Activated CD8-positive, alpha-beta memory T cell treated with anti-CD3 and anti-CD28 coated beads for 1 hour (primary cell): ENCODE measurements at places on chromosomes 12 and 14.

GRCh38 chr12:67662910-67663538 lies 14.5 kb downstream of the DYRK2 start:
- no peak for DNase-seq

- DNase-seq: no peak
Measured at GRCh38 chr14:64990939-64991338, 4.2 kb downstream of the FNTB start.

GRCh38 chr14:23444314-23444713 lies 8.9 kb upstream of the MYH7 start:
- DNase-seq: no peak

DNA sequence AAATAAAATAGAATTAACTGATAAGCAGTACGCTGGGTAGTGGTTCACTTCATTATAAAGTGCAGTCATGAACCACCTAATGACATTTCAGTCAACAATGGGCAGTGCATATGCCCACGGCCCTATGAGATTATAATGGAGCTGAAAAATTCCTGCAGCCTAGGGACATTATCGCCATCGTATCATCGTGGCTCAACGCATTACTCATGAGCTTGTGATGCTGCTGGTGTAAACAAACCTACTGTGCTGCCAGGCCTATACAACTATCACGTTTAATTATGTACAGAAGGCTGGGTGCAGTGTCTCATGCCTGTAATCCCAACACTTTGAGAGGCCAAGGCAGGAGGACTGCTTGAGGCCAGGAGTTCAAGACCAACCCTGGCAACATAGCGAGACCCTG lies 62.3 kb upstream of the TMEM263 start:
- no peak for DNase-seq

- DNase-seq: no peak
Measured at GRCh38 chr14:105929327-105930081, 403.1 kb downstream of the TMEM121 start.

- no peak for DNase-seq
Measured at GRCh38 chr14:72254937-72255472, 322.8 kb downstream of the RGS6 start.

DNA sequence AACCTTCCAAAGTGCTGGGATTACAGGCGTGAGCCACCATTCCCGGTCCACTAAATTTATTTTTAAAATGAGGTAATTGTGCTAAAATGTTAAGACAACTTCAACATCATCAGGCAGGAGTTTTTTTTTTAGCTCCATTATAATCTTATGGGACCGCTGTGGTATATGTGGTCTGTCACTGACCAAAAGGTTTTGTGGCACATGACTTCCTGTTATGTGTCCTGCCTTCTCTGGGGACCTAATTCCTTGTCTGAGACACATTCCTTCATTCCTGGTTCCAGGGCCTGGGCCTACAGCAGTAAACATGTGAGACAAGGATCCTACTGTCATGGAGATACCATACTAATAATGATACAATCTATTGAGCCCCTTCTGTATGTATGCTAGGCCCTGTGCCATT lies 4.9 kb downstream of the TEX52 start:
- DNase-seq: no peak

DNA sequence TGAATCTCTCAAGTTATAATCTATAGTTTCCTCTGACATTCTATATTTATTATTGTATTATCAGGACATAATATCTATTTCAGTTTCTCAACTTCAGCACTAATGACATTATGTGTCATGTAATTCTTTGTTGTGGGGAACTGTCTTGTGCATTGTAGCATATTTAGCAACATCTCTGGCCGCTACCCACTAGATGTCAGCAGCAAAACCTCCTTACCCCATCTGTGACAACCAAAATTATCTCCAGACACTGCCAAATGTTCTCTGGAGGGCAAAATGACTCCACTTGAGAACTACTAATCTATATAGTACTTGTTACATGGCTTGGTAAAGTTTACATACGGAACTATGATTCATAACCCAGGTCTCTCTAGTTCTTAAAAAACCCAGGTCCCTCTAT lies 110.2 kb downstream of the RASSF9 start:
- DNase-seq: no peak

- no peak for DNase-seq
Measured at GRCh38 chr12:41983394-41983793, 161.3 kb downstream of the GXYLT1 start.

GRCh38 chr12:57276935-57277563 lies 26.1 kb upstream of the STAC3 start:
- no peak for DNase-seq
